ENCODE measurements at places on chromosomes 3 and 15.

- DNase-seq, result no peak
Observed at GRCh38 chr15:70342554-70343548, 245.1 kb upstream of the TLE3 start.

GRCh38 chr3:58526515-58526957 is 10.5 kb downstream of the ACOX2 start:
- peak; percentile 36 for DNase-seq

DNA sequence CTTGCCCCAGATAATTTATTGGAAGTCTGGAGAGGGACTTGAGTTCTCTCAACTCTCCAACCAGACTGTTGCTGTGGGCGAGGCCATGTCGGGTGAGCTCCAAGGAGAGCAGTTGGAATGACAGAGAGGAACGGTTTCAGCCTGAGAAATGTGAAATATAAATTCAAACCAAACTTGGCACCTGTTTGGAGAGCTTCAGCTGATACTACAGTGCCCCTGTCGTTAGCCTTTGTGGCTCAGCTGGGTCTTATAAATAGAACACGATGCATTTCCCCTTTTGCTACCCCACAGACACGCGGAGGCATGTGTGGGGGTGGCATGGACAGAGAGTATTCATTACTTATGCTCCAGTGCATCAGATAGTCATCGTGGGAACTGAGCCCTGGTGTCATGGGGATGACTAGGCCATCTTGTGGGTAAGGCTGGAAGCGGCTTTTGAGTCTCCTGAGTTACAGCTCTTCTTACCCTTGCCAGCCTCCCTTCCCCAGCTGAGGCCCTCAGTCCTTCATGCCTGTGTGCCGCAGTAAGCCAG is 15.6 kb downstream of the SMAD3 start:
- DNase-seq, result peak; percentile 90

GRCh38 chr3:26449996-26450395 is 172.6 kb upstream of the LRRC3B start:
- DNase-seq, result no peak

- peak; percentile 11 for DNase-seq
Observed at GRCh38 chr3:157354722-157355121, 81.9 kb upstream of the PTX3 start.

DNA sequence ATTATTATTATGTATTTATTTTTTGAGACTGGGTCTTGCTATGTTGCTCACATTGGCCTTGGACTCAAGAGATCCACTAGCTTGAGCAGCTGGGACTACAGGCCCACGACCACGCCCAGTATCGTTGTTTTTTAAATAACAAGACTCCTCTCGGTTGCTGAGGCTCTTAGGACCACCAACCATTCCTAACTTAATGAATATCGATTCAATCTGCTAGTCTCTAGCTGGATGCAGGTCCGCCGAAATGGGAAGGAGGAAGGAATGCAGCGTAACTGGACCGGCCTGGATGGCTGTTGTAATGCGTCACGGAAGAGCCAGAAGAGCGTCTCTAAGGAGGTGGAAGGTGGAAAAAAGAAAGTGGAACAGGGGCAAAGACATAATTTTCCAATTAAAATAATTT is 1.7 kb downstream of the ANXA2 start:
- DNase-seq, result no peak
